ENCODE measurements at places on chromosomes 6 and 20. TPM values are rescaled to one million over a fixed set of nuclear protein-coding genes. Genes with fewer than 3 reads are reported as not detected.

LCA5 gene
- 3.6 TPM for total RNA-seq

GMEB2 gene
- total RNA-seq, result 12.0 TPM

VGLL2 gene
- not detected for total RNA-seq

PACSIN1 gene
- total RNA-seq, result not detected

ALDH8A1 gene
- 0.13 TPM for total RNA-seq

FAM209B gene
- total RNA-seq, result not detected

AK9 gene
- total RNA-seq, result 9.0 TPM
